ENCODE measurements at places on chromosomes 4 and X.

DNA sequence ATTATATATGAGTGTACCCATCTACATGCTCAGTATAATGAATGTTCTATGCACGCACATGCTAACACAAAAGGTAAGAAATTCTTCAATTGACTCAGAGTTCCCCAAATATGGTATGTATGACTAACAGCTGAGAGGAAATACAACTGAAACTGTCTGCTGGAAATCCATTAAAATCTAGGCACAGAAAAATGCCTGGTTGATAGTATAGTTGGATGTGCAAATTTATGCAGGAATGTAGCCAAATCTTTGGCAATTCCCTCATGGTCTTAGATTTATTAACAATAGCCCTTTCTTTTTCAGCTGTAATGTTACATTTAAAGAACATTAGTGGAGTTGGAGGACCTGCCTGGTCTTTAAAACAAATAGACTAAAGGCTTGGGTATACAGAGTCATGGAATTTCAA, 5.5 kb downstream of the CAMK2D start:
- no peak for DNase-seq

DNA sequence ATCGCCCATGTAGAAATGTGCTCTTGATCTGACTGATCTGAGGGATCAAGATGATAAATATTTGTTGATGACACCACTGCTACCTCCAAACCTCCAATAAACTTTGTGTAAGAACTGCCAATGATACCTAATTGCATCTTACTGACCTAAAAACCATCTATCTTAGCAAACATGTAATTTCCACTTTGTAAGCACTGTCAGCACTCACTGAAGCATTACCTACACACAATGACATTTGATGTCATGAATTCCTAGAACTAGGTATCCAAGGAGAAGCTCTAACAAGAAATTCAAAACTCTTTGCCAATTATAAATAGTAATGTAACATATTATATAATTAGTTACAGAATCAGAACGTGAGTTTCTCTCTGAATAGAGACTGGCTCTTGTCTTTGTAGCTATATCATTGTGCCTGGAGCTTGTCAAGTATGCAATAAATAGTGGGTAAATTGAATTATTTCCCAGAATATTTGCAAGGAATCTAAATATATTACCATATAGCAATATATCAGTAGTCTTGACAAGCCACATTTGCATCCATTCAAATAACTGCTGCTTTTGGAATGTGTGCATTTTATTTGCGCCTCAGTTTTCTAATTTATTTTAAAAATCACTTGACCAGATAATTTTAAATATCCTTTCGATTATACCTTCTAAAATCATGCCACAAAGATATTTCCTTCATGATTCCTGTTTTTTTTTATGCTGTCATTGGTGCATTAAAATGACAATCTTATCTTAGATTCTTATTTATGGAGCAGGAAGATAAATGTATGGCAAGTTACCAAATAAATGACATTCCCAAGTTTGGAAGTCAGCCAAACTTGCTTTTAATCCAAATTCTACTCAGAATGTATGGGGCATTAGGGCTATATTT, 232.3 kb upstream of the NEIL3 start:
- no peak for DNase-seq

DNA sequence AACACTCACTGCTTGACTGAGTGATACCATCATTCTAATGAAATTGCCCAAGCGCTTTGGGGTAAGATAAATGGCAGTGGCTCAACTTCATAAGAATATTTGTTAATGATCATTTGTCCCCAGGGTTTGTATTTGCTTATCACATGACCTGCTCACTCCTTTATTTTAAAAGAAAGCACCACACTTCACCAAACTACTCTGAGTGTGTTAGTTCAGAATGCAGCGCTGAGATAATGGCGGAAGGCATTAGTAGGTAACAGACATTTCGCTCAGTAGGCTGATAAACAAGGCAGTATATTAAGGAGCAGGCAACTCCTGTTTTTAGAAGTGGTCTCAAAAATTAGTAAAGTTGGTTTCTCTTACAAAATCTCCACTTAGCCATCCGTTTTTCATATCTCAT, 1.6 kb downstream of the SNX25 start:
- no peak for DNase-seq

DNA sequence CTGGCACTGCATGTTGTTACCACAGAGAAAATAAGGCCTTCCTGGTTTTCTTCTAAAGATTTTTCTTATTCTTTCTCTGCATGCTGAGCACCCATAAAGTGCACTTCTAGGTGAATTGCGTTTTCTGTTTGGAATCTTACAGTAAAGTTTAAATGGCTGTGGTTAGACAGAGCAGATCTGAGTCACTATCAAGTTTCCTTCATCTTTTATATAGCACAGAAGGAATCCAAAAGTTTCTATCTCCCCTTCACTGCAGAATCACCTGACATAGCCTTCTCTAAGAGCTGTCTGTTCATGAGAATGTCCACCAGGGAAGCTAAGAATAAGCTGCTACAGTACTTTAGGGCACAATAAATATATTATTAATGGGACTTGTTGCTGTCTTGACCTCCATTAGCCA, 455.5 kb upstream of the FAM241A start:
- DNase-seq, result no peak

DNA sequence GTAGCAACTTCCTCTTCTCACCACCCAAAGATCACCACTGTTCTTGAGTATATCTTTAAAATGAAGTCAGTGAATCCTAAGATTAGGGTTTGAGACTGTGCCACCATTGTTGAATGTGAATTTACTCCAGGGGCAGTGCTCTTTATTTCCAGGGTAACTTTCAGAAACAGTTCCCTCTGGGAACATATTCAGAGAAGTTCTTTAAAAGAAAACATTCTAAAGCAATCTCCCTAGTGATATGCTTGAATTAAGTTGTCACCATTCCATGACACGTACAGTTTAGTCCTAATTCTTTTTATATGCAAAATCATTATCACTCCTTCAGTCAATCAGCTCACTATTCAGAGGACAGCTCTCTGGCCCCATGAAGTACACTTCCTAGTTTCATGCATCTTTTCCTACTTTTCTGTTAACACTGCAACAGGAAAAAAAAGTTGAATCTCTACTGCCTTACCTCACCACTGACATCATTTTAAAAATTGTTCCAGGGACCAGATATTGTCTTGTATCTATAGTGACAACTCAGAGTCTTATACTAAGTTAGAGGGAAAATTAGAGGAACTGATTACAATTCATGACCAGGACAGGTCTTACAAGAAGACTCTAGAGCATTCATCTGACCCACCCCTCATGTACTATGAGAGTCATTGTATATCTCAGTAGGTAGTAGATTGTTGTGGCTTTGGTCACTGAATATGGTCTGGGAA, 49.8 kb downstream of the PARM1 start:
- DNase-seq, result no peak

DNA sequence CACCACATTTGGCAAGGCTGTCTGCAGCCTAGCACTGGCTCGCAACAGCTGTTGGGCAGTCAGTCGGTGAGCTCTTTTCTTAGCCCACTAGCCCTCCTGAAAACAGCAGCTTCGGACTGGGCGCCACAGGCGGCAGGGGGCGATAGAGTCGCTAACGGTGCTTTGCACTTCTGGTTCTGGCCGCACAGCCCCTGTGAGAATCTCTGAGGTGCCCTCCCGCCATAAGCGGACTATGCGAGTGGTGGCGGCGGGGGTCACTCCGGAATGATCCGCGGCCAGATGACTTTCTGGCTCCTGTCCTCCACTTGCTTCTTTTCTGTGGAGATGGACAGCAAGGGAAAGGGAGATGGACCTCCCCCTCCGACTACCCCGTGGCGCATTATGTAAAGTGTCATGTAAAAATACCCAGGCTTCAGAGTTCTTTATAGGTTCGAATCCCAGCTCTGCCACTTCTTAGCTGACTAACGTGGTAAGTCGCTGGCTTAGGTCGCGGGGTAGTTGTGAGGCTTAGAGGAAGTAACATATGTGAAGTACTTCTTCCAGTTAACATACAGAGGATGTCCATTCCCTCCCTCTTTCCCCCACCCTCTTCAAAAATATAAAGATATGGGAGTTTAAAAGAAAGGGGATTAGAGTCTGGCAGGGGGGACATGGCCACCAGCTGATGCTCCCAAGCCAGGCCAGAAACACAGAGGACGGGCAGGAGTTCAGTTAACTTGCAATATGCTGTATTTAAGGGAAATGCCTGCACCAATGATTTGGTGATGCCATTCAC, 11.0 kb downstream of the ARHGAP36 start:
- no peak for DNase-seq

GRCh38 chr4:85393201-85393600, 81.7 kb upstream of the ARHGAP24 start:
- DNase-seq, result no peak

DNA sequence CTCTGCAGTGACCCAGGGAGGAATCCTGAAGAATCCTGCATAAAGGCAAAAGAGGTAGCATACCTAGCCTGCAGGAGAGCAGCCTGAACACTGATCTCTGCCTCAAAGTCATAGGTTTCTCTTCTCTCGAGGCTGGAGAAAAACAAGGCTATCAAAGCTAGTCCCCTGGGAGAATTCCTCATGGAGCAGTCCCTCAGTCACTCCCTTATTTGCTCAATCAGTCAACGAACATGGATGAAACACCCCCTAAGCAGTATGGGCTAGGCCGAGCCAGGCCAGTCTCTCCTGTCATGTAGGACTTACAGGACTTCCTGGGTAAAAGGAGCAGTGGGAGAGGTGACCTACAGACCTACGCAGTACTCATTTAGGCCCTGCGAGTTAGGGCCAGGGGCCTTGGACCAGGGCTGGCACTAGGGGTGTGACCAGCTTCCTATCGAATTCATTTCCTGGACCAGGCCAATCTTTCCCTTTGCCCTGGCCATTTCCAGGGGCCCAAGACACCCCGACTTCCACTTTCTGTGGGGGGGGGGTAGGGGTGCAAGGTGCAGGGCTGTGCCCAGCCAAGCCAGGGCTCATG, 164.1 kb downstream of the EFNB1 start:
- DNase-seq, result no peak

- DNase-seq, result no peak
These were observed 51.7 kb downstream of the ZFX start for GRCh38 chrX:24201216-24201615.

DNA sequence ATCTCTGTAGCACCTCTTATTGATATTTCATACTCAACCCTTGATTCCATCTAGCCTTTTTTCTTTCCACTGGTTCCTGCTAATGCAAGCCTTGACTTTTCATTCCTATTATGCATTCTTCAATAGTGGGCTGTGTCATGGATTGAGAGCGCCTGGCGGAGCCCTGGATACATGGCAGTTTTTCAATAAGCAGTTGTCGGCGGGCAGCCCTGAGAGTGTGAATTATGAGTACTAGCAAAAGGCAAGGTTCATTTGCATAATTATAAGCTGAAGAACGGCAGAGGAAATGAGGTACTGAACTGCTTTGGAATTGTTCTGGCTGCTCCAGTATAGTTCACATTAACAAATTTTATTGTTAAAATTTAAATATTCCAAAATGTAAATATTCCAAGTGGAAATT, 339.7 kb upstream of the VCX start:
- no peak for DNase-seq

GRCh38 chrX:44025555-44025954, 52.4 kb upstream of the NDP start:
- DNase-seq, result no peak

DNA sequence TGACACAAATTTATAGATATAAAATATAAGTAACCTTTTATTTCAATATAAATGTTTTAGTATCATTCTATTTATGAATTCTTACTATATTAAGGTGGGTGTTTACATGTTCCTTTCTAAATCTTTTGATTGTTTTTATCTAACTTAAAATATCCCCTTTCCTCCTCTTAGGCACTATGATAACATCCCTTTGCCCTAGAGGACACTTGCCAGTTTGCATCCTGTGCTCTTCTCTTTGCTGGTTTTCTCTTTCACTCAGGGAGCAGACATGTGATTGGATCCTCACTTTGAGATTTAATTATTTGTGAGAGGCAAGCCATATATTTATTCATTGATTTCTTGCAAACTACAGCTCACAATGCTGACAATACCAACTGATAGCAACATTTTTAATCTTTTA, 16.2 kb downstream of the LRIT3 start:
- DNase-seq, result no peak

DNA sequence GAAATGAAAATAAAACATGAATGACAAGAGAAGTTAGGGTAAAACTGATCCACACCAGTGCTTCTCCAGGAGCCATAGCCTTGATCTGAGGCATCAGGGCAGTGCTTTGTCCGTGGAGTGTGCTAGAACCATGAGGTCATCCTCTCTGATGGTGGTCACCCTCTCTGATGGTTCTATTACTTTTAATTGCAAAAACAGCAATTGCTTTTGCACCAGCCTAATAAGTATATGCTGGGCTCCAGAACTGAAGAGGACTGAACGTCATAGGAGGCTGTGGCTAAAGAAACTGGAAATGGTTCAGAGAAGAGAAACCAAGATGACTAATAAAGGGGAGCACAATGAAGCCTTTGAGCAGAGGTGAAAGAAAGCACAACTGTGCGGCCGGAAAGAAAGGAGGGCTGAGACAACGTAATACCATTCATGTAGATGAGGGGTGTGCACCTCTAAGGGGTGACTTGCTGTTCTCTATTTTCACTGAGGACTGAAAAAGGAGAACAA, 17.0 kb upstream of the TMEM154 start:
- DNase-seq, result no peak

GRCh38 chrX:40005292-40006011, 92.3 kb downstream of the BCOR start:
- DNase-seq, result no peak

- DNase-seq, result no peak
These were observed 90.8 kb upstream of the NPFFR2 start for GRCh38 chr4:71941001-71941400.

GRCh38 chr4:48844843-48845242, 14.0 kb downstream of the OCIAD1 start:
- DNase-seq, result no peak

- no peak for DNase-seq
These were observed 191.8 kb upstream of the CXorf66 start for GRCh38 chrX:140157143-140157542.

DNA sequence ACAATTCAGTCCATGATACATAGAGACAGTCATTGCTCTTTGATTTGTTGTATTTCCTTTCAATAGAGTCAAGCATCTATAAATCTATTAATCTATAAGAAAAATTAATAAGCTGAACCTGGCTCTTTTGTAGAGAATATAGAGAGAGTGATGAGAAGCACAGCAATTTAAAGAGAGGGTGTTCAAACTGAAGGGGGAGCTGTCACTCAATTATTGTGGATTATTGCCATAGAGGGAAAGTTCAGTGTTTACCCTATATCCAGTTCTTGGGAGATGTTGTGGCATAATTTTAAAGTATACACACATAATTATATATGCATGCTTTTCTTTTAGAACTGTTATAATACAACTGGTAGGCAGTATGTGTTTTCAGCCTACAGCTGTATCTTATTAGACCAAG, 1469.0 kb upstream of the PABPC4L start:
- DNase-seq, result no peak

GRCh38 chr4:25807102-25807728, 55.6 kb downstream of the SEL1L3 start:
- no peak for DNase-seq

DNA sequence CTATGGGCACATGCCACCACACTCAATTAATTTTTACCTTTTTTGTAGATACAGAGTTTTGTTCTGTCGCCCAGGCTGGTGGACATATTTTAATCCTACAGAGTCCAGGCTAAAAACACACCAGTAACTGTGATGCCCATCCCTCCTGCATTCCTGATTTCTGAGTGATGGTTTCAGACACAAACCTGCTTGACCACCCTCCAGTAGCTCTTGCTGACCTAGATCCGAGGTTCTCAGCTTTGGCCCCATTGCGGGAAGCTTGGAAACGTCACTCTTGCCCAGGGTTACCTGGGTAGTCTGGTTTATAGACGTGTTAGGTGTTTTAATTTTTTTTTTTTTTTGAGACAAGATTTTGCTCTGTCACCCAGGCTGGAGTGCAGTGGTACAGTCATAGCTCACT, 7.5 kb downstream of the CD99 start:
- DNase-seq, result no peak

GRCh38 chr4:82799006-82799881, 648 bp upstream of the SCD5 start:
- no peak for DNase-seq
